ENCODE measurements at places on chromosomes 12 and 14.
A peak's percentile ranks its signal among the peaks of the same experiment; 100 is the strongest.

GRCh38 chr14:61654026-61654425 lies 41.3 kb upstream of the HIF1A start:
- DNase-seq: no peak

- DNase-seq: no peak
These were observed 124.0 kb downstream of the DYRK2 start for GRCh38 chr12:67772267-67773169.

DNA sequence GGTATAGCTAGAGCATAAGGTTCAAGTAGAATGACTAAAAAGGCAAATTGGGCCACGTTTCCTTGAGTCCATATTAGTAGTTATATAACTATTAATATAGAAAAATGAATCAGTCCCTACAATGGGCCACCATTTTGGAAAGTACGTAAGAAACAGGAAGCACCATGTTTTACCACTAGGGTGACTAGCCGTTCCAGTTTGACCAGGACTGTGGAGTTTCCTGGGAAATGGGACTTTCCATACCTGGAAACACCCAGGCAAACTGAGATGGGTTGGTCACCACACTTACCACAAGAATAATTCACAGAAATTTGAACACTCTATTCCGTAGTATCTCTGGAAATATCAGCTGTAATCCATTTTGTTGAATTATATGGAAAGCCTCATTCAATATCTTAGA lies 2.1 kb upstream of the MAGOHB start:
- no peak for DNase-seq

GRCh38 chr12:32809846-32810245 lies 54.1 kb upstream of the YARS2 start:
- DNase-seq: no peak

DNA sequence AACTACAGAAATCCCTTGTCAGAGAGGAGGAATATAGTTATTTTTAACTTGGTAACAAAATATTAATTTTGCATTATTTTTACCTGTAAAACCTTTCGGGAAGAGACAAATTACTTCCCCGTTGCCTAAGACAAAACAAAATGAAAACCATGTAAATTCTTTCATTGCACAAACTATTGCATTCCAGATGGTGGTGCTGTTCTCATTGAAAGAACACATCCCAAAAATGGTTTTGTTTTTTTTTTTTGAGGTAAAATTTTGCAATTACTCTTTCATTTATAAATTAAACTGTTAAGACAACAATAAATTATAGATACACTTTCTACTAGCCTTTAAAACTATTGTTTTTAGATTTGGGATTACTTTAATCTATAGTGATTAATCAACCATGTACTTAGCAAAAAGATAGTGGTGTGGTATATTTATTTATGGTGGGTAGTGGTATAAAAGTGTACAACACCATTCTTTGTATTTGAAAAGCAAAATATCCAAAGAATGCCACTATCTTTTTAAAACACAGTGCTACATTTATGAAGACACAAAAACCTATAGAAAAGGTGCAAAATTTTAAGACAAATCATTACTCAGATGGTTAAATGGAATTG lies 115.5 kb downstream of the SLC38A1 start:
- DNase-seq: no peak

DNA sequence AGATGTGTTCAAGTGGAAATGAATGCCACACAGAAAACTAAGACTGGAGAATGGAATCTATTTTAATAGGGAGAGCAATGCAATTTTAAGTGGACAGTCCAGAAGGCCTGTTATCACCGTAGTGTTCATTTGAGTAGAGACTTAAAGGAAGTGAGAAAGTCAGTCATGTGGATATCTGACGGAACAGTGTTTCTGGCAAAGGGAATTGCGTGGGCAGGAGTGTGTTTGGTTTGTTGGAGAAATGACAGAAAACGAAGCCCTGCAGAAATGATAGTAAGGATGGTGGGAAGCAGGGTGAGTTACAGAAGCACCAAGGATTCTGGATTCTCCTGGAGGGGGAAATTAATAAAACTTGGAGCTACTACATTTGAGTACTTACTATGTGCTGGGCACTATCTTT lies 776.6 kb downstream of the MED13L start:
- no peak for DNase-seq

GRCh38 chr12:93892423-93893268 lies 215.5 kb downstream of the CRADD start:
- no peak for DNase-seq

DNA sequence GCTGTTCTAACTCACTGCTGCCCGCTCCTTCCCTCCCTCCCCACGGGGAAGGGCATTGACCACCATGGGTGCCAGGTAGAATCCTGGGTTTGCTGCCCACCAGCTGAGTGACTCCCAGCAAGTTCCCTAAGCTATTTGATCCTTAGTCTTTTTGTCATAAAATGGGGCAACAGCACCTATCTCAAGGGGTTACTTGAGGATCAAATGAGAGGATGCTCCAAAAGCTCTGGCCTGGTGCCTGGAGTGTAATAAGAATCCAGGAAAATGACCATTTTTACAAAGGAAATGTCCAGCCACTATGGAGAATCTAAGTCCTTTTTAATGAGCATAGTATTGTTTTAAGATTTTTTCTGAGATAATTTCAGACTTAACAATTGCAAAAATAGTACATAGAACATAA lies 61.4 kb upstream of the CMKLR1 start:
- no peak for DNase-seq

GRCh38 chr14:100389497-100390104 lies 66.5 kb downstream of the SLC25A47 start:
- no peak for DNase-seq

DNA sequence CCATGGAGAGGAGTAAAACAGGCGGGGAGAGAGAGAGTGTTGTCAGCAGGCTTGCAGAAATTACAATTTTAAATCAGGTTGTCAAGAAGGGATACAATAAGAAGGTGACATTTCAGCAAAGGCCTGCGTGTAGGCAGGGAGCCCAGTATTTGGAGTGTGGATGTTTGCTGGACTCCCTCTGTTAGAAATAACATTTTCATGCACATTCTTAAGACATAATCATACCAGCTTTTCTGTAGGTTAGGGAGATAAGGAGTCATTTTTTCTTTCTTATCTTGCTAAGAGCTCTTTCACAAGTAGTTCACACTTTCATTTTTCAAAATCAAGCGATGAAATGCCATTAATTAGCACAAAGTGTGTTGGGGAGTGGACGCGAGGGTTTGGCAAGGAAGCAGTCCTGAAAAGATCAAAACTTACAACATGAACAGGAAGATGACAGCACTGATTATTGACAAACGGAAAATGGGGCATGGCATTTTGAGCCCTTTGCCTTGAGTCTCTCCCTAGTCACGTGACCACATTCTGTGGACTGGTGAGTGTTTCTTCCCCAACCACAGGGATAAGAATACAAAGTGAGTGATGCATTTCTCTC lies 160.2 kb downstream of the DAD1 start:
- DNase-seq: no peak

DNA sequence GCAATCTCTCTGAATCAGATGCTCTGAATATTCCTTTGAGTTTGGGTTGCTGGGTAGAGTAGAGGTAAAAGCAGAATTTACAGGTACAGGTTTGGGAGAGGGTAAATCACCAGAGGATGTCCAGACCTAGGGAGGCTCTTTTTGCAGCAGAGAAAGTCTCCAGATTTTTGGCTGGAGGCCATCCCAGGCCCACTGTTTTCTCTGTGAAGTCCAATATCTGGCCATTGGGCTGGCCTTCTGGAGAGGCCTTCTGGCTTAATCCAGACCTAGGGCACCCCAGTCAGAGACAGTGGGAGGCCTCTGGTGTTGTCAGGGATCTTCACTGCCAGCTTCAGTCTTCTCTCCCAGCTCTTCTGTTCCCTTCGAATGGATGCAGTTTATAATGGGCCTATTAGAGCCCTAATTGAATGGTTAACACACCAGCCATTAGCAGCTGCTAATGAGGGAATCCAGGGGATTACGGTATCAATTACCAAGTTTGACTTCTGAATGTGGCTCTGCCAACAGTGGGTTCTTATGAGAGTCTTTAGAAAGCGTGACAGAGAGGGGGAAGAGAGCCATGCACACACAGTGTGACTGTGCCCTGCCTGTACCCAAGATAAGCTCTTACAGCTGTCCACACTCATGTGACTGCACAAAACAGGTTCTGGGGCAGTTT lies 183.1 kb downstream of the EMP1 start:
- DNase-seq: no peak

- DNase-seq: no peak
These were observed 2.2 kb downstream of the BAZ1A start for GRCh38 chr14:34872822-34873588.

DNA sequence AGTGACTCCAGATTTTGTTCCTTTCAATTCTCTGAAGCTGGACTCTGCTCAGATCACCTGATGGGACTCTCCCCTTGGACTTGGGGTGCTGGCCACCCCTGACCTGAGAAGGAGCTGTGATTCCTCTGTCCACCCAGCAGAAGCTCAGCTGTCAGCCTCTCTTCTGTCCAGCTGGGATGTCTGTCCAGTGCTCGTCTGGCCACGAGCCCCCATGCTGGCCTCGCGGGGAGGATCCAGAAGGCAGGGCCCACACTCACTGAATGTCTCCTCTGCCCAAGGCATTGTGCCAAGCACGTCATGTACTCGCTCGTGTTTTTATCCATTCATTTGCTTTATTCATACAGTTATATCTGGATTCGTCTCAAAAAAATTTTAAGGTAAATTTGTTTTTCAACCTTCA lies 14.2 kb upstream of the SLC24A4 start:
- no peak for DNase-seq

GRCh38 chr12:95002754-95003153 lies 743 bp downstream of the NDUFA12 start:
- no peak for DNase-seq

DNA sequence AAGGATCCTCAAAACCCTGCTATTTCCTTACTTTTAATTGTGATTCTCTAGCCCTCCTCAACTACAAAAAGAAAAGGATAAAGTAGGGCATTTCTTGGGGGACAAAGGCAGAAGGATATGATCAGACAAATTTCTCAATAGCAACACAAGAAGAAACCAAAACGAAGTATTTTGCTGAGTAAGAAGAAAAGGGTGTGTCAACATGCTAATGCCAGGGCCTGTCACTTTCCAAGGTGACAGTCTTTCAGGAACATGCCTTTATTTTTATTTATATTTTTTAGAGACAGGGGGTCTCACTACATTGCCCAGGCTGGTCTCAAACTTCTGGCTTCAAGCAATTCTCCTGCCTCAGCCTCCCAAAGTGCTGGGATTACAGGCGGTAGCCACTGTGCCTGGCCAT lies 39.8 kb downstream of the CBX5 start:
- DNase-seq: no peak

DNA sequence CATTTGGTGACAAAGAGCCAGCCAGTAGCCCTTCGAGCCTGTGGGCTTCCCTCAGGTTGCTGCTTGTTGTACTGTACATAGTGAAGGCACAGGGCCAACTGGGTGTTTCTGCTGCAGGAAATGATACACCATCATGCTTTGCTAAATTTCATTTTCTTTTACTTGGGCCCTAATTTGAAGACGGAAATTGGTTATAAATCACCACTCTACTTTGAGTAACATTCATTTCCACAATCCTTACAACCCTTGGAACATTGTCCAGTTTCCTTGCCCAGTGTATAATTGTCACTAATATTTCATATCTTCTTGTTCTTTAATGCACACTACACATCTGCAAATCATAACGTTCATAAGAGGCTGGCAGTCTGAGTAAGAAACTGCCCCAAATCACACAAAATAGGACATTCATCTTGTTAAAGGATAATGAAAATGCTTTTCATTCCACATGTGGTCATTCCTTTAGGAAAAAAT lies 30.2 kb downstream of the MSRB3 start:
- DNase-seq: no peak

DNA sequence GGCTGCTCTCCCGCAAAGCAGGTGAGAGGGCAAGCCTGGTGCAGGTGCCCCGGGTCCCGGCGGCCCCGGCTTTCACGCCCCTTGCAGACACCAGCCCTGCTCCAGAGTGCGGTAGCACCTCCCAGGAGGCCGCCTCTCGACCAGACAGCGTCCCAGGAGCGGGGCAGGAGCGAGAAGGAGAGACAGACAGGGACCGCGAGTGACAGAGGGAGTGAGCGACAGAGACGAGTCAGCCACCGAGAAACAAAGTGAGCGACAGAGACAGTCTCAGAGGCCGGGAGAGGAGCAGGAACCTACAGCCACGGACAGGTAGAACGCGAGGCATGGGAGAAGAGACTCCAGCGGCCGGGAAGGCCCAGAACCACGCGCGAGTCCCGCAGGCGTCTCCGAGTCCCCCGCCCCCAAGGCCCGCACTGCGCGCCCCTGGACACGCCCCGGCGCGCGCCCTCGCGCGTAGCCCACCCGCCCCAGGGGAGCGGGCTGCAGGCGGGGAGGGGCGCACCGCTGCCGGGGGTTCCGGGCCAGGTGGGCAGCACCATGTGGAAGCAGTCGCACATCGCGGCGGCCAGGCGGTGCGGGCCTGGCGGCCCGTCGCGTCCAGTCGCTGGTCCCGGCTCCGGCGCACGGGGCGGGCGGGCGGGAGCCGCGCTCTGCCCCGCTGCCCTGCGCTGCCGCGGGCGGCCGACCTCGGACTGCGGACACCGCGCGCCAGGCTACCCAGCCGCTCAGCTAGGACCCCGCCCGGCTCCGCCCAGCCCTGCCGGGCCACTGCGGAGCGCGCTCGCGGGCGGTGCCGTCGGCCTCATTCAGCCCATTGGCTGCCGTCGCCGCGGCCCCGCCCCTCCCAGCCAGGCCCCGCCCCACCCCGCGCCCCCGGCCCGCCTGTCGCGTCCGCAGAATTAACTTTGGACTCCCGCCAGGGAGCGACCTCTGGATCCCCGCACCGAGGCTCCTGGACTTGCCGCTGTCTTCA lies at the start of gene AHNAK2:
AHNAK2 (minus strand) TSS at position 694 of the 973 bp plus-strand sequence; CDS start at position 557, 137 bp downstream.
- peak; percentile 20 for DNase-seq

- DNase-seq: no peak
These were observed 13.2 kb downstream of the AQP6 start for GRCh38 chr12:49985981-49986380.

GRCh38 chr12:14399871-14400270 lies 34.4 kb downstream of the ATF7IP start:
- no peak for DNase-seq

GRCh38 chr12:121806009-121806545 lies 2.3 kb downstream of the SETD1B start:
- DNase-seq: no peak

DNA sequence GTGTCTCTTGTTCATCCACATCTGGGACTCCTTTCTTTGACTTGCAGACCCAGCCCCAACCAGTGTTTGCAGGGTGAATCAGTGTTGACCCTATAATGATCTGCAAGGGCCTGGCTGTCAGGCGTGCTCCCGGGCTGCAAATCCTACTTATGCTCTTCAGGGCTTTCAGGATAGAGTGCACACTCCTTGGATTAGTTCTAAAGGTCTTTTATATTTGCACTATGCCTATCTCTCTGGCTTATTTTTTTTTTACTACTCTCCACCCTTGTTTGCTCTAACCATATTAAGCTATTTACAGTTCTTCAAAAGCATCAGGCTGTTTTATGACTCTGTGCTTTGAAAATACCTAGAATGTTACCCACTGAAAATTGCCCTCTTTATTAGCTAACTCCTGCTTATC lies 4.3 kb upstream of the PRICKLE1 start:
- no peak for DNase-seq

Data from activated T-helper 1 cell treated with Interleukin-2 at 50 U/mL for 16 hours (primary cell).